ENCODE measurements at places on chromosomes 5 and 9. TPM values are rescaled to one million over a fixed set of nuclear protein-coding genes. Genes with fewer than 3 reads are reported as not detected.

- no peak for DNase-seq
Measured at GRCh38 chr9:115815786-115816185, 337.8 kb upstream of the PAPPA start.

DNA sequence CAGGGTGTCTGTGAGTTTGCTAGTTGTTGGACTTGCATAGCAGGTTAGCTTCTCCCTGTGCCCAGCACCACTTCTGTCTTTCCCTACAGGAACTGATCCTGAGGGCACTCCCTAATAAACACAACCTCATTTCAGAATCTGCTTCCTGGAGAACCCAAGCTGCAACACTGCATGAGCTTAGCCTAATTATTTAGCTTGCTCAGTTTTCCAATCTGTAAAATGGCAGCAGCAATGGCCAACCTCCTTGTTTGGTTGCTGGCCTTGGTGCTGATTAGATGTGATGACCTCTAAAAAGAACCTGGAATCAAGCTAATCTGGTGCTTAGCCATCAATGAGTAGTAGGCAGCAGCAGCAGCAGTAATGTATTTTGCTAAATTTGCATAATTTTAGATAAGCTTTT lies 133.9 kb downstream of the ADCY2 start:
- no peak for DNase-seq

PDGFRB gene
- 0.05 TPM for polyA plus RNA-seq

UCK1 gene
- polyA plus RNA-seq = 26.5 TPM

- no peak for DNase-seq
Measured at GRCh38 chr5:115068239-115069086, 101.2 kb downstream of the TRIM36 start.

- DNase-seq = peak; percentile 80
Measured at GRCh38 chr5:135191084-135191826, 157.2 kb upstream of the PITX1 start.

CRHBP gene
- polyA plus RNA-seq = not detected

Data from A549 (cell line).